SHP77 treated with DMSO at 0.1 percent for 48 hours (cell line): ENCODE measurements at places on chromosomes 13 and 19.

GRCh38 chr19:18046059-18046718 is 38.2 kb downstream of the ARRDC2 start:
- DNase-seq, result no peak

- DNase-seq, result no peak
Measured at GRCh38 chr13:92802776-92803175, 423.8 kb upstream of the GPC6 start.

DNA sequence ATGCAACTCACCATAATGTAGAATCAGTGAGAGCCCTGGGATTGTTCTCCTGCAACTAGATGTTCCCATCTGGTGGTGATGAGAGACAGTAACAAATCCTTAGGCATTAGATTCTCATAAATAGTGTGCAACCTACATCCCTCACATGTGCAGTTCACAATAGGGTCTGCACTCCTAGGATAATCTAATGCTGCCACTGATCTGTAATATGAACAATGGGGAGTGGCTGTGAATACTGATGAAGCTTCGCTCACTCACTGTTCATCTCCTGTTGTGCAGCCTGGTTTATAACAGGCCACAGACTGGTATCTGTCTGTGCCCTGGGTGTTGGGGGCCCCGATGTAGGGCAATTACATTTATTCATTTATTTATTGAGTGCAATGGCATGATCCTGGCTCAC is 86.9 kb downstream of the ZNF254 start:
- DNase-seq, result no peak

DNA sequence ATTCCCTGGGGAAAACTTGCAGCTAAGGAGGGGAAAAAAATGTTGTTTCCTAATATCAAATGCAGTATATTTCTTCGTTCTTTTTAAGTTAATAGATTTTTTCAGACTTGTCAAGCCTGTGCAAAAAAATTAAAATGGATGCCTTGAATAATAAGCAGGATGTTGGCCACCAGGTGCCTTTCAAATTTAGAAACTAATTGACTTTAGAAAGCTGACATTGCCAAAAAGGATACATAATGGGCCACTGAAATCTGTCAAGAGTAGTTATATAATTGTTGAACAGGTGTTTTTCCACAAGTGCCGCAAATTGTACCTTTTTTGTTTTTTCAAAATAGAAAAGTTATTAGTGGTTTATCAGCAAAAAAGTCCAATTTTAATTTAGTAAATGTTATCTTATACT is 33.6 kb downstream of the TNFSF11 start:
- DNase-seq, result no peak

DNA sequence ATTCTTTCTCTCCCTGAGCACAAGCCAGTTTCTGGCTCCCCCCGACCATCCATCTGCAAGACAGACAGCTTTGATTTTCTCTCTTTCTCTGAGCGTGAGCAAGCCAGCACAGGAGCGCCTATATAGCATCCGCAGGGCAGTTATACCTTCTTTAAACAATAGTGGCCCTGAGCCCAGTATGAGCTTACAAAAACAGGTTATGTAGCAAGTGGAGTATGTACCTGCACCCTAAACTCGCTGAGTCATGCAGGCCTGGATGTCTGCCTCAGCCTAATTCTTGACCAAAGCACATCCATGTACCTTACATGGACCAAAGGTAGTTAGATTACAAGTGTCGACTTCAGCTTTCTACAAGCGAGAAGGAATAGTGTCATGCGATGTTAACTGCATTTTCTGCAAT is 61.7 kb downstream of the RAP2A start:
- DNase-seq, result no peak

- DNase-seq, result no peak
Measured at GRCh38 chr19:19493841-19494546, 21.4 kb downstream of the TSSK6 start.

- no peak for DNase-seq
Measured at GRCh38 chr13:109390391-109390790, 396.0 kb downstream of the IRS2 start.

GRCh38 chr13:76164290-76164689 is 528.2 kb downstream of the LMO7 start:
- no peak for DNase-seq

DNA sequence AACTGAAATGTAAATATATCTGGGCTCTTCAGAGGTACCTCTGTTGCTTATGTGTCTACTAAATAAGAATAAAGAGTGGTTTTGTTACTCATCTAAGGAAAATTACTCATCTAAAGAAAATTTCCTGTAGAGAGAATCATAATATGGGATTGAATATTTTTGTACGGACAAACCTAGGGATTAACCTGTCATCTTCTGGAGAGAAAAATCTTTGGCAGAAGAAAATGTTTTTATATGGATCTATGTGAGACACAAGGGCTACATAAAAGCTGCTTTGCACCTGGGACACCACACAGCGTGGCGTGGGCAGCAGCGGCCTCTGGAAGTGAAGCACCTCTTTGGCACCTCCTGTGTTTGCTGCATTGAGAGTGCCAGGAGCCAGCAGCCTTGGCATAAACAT is 242.9 kb upstream of the DACH1 start:
- no peak for DNase-seq

GRCh38 chr19:17170538-17171297 is 44.4 kb upstream of the USE1 start:
- no peak for DNase-seq

- DNase-seq, result no peak
Measured at GRCh38 chr13:36428086-36428485, 4.2 kb upstream of the CCNA1 start.

DNA sequence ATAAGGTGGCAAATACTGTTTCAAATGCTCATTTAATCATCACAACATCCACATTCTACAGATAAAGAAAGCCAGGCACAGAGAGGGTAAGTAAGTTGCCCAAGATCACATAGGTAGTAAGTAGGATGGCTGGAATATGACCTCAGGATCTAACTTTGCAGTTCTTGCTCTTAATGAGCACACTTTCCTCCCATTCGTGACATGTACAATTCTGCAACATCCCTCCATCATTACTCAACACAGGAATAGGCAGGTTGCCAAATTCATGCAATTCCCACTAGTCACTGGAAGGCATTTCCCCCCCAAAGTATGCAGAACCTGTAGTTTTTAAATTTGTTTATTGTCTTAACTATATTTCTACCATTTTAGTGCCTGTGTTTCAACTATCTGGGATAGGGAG is 109.2 kb downstream of the OLFM4 start:
- no peak for DNase-seq

DNA sequence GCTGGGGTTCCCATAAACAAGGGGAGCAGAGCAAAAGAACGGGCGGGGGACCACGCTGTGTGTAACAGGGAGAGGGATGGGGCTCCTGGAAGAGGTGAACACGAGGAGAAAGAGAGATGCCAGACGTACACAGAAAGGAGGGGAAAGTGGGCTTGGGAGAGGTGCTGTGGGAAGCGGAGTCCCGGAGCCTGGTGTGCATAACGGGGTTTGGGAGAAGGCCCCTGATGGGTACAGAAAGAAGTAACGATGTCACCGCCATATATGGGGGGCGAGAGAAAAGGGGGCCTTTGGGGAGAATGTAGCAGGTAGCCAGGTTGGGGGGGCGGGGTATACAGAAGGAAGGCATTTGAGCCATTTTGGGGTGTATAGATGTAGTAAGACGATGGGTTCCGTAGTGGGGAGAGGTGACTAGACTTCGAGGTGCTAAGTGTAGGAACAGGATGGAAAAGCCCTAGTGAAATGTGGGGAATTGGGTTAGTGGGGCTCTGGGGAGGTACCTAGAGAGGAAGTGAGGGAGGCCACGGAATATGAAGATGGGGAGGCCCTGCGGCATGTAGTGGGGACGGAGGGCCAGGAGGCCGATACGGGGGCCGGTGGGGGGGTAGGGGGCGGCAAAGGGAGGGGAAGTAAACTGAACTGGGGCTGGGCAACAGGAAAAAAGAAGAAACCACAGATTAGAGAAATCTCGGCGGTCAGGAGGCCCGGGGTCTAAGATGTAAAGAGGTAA is 787 bp downstream of the ZNF580 start:
- DNase-seq, result no peak

GRCh38 chr19:28148554-28148953 is 1064.4 kb downstream of the UQCRFS1 start:
- DNase-seq, result no peak

- no peak for DNase-seq
Measured at GRCh38 chr19:18319591-18320135, 3.2 kb downstream of the LSM4 start.

DNA sequence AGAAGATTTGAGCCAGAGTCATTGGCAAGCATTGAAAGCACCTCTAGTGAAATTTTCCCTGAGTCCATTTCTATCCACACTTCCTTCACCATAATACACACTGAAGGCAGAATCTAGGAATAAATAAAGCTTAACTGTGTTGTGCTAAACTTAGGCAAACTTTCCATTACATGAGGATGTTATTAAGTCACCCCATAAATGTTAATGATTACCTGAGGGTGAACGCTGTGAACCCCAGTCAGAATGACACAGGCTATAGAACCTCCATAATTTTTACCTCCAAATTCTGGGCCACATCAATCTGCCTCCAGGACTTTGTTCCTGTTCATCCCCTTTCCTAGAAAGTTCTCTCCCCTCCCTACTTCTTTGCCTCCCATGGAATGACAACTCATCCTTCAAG is 71.0 kb downstream of the RAP2A start:
- DNase-seq, result no peak

GRCh38 chr19:30148039-30148790 is 206.2 kb downstream of the URI1 start:
- peak; percentile 89 for DNase-seq

GRCh38 chr19:32573492-32573794 is 7.5 kb upstream of the PDCD5 start:
- DNase-seq, result no peak

DNA sequence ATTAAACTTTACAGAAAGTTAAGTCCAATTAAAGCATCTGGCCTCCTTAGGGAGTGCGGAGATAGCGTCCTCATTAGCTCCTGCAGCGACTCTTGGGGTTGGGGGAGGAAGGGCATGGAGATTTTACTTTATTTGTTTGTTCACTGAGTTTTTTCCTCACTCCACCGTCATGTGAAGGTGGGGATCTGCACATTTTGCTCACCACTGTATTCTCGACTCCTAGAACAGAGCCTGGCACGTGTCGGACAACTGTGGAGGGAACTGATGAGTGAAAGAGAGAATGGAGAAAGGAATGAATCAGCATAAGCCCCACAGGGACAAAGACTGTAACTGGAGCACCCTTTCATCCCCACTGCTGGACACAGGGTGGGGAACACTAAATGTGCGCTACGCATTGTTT is 205.1 kb upstream of the TSHZ3 start:
- DNase-seq, result no peak

DNA sequence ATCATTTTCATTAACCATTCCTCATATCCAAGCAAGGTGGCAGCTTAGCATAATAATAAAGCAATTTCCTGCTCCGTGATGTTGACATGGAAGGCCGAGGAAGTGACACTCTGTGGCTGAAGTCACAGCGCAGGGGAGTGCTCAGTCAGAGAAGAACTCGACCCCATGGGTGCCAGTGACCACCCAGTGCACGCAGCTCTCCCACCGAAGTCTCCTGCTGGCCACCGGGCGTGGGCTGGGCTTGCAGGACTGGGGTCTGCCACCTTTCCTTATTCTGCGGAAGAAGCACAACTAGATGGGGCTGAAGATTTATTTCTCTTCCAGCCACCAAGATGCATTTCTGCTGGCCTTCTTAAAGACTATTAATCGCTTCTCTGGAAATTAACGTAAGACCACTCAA is 132.1 kb upstream of the SPACA7 start:
- DNase-seq, result no peak

GRCh38 chr13:109875746-109876145 is 89.4 kb upstream of the IRS2 start:
- DNase-seq, result no peak

- no peak for DNase-seq
Measured at GRCh38 chr13:26710166-26710565, 50.4 kb downstream of the GPR12 start.

DNA sequence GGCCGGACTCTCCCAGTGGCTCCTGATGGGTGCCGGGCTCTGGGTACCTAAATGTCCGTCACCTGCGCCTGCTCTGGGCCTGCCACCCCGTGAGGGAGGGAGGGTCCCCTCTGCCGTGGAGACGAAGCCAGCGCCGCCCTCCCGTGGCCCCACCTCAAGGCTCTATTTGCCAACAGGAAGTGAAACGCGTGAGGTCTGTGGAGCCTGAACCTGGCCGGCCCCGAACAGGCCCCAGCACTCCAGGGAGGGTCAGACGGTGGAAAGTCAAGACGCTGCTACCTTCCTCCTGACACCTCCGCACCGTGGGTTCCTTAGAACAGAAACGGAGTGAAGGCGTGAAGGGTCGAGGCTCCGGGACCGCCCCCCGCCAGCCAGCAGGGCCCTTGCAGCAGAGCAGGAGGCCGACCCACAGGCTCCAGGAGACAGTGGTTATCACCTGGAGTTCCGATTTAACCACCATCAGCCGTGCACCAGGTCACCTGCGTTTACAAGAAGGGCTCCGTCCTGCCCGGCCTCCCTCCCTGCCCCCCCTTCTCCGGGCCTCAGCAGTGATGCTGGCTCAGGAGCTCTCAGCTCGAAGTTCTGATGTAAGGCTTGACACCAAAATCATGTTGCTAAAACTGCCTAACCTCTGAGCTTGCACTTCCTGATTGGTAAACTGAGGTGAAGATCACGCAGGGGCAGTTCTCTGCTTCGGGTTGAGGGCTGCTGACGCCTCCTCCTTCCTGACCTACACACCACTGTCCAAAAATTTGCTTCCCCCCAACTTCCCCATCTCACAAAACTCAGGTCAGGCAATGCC is 50.9 kb upstream of the C13orf46 start:
- no peak for DNase-seq

- DNase-seq, result no peak
Measured at GRCh38 chr13:58655086-58655485, 1023.5 kb downstream of the PCDH17 start.

- DNase-seq, result no peak
Measured at GRCh38 chr13:74767050-74767449, 632.8 kb upstream of the KLF12 start.

GRCh38 chr13:20301403-20302071 is 69.4 kb upstream of the GJB6 start:
- DNase-seq, result no peak

DNA sequence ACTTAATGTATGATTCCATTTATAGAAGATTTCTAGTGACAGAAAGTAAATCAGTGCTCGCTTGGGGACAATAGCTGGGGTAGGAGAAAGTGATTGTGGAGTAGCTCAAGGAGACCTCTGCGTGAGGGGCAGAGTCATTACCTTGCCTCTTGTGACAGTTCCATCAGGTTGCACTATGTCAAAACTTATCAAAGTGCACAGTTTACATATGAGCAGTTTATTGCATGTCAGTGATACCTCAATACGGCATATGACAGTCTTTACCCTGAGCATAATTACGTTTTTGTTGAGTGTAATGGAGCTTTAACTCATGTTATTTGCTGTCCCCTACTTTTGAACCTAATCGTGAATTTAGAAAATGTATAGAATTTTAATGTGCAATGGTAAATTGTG is 15.0 kb downstream of the ARHGEF7 start:
- no peak for DNase-seq

- DNase-seq, result peak; percentile 42
Measured at GRCh38 chr13:114341003-114341777, 26.9 kb downstream of the CHAMP1 start.

DNA sequence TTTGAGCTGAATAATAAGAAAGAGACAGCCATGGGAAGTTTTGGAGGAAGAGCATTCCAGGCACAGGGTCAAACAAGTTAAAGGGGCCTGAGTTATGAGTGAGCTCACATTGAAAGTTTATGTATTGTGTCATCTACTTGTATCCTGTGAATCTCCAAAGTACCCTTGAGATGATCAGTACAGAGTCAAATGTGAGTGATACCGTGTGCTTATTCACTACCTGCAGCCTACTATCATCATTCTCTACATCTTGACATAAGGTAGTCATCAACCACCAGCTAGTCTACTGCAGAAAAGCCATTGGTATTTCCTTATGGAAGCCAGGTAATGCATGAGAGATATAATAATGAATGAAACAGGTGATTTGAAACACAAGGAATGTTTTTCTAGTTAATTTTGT is 3.0 kb upstream of the KCTD12 start:
- DNase-seq, result no peak
